WERI-Rb-1 (cell line): ENCODE measurements at places on chromosomes 2 and 18.
A peak's percentile ranks its signal among the peaks of the same experiment; 100 is the strongest.

DNA sequence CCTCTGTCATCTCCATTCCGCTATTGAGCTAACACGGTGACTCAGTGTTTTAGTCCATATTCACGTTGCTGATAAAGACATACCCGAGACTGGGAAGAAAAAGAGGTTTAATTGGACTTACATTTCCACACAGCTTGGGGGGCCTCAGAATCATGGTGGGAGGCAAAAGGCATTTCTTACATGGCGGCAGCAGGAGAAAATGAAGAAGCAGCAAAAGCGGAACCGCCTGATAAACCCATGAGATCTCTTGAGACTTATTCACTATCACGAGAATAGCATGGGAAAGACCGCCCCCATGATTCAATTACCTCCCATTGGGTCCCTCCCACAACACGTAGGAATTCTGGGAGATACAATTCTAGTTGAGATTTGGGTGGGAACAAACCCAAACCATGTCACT is 22.6 kb upstream of the CXXC1 start:
- no peak for DNase-seq

GRCh38 chr18:36454848-36455458 is 157.4 kb downstream of the FHOD3 start:
- DNase-seq = no peak

- DNase-seq = no peak
Observed at GRCh38 chr2:71846669-71847291, 300.9 kb downstream of the CYP26B1 start.

DNA sequence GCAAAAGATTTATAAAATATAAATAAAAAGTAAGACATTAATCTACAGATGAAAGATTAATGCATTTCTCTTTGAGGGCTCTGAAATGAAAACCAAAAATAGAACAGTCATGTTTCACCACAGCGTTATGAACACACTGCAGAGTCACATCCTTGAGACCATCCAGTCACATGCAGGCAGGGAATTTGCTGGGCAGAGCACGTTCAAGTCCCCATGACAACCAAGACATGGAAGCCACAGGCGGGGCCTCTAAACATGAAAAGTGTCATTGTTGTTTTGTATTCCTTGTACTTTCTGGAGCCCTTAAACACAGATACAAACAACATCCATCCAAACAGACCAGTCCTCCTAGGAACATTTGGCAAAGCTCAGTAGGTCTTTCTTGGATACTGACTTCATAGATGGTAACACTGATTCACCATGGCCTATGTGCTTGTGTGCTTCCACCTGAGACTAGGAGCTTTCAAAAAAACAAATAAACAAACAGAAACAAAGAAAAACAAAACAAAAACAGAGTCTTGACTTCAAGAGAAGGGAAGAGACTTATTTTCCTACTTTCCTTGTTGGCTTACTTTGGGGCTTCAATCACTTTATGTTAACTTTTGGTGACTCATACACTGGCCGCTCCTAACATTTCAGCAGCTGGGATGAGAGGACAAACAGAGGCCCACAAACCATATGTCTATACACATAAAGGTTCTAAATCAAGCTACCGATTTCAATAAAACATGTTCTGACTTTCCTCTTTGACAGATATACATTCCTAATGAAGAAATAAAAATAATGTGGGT is 99.5 kb upstream of the CCDC85A start:
- no peak for DNase-seq

GRCh38 chr2:9954136-9954535 is 2.6 kb downstream of the GRHL1 start:
- DNase-seq = no peak

DNA sequence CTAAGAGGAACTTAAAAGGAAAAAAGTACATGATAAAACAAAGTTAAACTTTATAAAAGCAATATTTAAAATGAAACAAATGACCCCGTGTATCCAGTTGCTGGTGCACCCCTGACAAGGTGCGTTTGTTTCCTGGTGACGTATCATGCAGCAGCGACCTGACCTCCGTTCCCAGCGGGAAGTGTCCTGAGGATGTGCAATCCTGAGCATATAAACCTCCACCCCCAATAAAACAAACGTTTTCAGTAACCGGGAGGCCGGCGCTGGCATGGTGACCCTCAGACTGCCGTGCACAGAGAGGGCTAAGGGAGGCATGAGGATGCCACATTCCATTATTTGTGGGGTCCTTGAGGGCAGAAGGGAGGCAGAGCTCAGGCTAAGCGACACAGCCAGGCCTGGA is 14.8 kb downstream of the SLC66A2 start:
- no peak for DNase-seq

DNA sequence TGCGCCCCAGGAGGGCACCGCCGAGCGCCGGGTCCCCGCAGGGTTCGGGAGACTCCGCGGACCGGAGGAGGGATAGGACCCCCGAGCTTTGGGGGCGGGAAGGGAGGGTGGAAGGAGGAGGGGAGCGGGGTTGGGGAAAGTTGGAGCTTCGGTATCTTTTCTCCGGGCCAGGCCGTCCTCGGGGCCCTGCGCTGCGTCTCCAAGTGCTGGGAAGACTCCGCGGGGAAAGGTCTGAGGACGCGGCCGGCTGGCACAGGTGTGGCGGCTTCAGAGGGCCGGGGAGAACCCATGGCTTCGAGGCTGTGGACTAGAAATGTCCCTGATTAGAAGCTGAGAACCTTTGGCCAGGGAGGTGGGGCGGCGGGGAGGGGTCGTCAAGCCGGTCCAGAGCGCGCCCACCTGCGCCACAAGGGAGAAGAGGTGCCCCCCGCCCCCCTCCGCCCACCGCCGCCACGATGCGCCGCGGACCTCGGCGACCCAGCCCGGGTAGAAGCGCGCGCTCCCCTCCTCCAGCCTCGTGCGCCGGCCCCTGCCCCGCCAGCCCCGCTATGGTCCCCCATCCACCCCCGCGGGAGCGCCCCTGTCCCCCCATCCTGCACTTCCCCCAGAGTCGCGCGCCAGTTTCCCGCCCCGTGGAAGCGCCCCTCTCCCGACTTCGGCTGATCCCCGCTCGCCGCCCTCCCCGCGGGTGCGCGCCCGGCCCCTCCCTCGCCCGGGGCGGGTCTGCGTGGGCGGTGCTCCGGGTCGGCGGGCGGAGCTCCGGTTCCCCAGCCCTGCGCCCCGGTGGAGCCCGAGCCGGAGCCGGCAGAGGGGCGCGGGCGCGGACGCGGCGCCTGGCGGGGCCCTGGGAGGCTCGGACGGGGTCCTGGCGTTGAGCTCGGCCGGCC is at the start of gene SNTG2:
Gene SNTG2, plus strand, starts transcription at position 770 of the 887 bp plus-strand sequence. CDS start 148 bp downstream, outside the sequence.
- peak; percentile 76 for DNase-seq

GRCh38 chr2:47501374-47502200 is 98.6 kb downstream of the MSH2 start:
- no peak for DNase-seq

- no peak for DNase-seq
Observed at GRCh38 chr2:153169609-153170008, 309.0 kb downstream of the RPRM start.

DNA sequence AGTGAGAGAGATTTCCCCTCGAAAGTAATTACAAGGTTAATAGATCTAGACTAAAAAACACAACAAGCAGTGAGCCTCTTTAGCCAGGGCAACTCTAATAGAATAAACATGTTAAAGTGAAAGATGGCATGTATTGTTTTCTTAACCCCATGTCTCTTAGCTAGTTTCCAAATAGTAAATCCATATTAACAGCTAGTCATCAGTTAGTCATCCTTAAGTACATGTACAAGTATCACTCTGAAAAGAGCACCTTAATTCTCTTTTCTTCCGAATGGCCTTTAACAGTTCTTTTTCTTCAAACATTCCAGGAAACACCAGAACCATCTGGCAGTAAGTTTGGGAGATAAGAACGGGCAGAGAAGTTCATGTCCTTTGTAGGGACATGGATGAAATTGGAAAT is 1480.0 kb downstream of the LRP1B start:
- DNase-seq = no peak

GRCh38 chr2:219289537-219290361 is 10.6 kb downstream of the DNAJB2 start:
- no peak for DNase-seq

DNA sequence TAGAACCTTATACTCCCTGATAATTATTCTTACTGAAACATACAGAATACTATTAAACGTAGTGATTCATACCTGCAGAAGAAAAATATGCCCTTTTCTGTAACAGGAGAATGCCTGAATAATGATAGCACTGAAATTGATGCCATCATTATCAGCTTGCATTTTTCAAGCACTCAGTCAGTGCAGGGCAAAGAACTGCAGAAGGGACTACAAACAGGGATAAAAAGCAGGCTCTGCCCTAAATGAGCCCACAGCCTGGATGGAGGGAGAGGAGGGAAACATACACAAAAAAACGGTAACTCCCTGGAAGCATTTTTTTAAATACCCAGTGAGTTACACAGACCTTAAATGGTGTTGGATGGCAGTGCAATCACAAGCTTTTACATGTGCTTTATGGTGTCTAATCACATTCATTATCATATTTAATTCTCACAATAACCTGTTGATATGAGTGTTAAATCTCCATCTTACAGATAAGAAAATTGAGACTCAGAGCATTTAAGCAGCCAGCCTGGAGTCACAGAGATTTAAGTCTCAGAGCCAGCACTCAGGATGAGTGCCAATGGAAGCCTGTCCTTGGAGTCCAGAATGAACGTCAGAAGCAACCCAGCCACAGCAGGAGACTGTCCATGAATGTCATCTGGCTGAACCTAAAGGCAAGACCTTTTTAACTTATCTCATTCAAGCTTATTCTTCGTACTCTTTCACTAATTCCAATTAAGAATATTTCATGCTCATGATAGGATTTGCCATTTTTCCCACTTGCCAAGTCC is 139.3 kb upstream of the CTNNA2 start:
- DNase-seq = no peak

- DNase-seq = no peak
Observed at GRCh38 chr2:62486439-62486765, 19.6 kb downstream of the TMEM17 start.

DNA sequence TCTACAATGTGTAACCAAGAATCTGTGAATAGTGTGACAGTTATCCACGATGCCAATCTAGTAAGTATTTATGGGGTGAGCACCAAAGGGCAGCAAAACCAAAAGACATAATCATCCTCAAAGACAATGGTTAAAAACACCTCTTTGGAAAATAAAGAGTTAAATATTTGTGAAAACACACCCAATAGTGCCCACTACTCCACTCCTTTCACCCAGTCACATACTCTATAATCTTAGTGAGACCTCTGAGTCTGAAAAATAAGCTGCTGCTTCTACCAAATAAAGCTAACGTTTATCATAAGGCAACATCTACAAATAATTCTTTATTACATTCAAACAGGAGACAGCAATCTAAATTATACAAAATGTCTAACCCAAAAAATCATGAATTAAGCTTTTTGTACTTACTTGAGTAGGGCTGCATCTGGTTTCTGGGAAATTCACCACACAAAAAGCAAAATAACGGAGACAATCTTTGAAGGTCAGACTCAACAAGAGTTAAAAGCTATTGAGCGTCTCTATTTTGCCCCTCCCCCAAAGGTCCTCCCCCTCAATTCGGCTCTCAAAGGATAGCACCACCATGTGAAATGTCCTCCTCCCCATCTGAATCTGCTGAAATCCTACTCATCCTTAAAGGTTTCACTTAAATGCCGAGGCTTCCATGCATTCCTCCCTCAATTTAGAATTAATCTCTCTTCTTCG is 2.0 kb downstream of the RAPH1 start:
- DNase-seq = no peak

GRCh38 chr2:216319771-216320170 is 52.5 kb downstream of the MARCHF4 start:
- DNase-seq = no peak

DNA sequence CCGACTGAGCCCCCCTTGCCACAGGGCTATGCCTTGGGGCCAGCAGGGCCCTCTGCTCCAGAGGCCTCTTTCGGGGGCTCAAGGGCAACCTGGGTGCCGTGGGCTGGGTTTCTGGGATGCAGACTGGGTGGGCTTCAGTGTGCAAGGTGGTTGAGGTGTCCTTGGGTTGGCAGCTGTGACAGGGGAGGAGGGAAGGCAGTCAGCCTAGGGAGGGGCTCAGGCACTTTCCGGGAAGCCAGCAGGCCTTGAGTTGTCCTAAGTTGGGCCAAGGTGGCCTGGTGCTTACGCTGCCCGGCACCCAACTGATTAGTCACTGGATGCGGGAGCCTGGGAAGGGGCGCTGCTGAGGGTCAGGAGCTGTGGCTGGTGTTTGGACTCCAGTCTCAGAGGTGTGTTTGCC is 199.5 kb downstream of the TWIST2 start:
- DNase-seq = no peak

- peak; percentile 20 for DNase-seq
Observed at GRCh38 chr18:29147944-29148343, 971.0 kb upstream of the CDH2 start.

DNA sequence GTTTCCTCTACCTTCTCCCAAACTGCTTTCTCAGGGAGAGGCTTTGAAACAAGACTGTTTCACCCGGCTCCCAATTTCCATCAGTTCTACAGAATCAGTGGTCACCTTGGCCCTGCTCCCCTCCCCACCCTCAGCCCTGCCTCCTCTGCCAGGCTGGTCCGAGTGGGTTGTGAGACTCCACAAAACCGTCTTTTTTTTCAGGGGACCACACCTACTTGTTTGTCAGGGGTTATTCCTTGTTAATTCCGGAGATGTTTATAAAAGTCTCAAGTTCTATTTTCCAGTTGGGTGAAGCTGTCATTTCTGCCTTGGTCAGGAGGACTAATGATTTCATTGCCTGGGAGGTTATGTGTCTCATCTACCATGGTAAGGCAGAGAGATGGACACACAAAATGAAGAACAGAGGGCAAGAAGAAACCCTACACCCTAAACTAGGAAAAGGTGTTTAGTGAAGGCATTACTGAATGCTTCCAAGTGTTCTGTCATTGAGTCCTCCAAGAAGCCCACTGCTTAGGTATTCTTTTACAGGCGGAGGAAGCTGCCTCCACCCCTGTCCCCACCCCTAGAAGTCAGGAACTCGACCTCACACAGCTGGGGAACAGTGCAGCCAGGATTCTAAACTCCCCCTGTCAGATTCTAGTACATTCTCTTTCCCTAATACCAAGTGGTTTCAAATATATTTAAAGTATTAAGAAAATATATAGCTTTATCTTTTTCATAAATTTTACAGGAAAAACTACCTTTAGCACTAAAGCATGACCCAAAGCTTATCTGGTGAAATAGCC is 46.3 kb downstream of the COPS8 start:
- no peak for DNase-seq

DNA sequence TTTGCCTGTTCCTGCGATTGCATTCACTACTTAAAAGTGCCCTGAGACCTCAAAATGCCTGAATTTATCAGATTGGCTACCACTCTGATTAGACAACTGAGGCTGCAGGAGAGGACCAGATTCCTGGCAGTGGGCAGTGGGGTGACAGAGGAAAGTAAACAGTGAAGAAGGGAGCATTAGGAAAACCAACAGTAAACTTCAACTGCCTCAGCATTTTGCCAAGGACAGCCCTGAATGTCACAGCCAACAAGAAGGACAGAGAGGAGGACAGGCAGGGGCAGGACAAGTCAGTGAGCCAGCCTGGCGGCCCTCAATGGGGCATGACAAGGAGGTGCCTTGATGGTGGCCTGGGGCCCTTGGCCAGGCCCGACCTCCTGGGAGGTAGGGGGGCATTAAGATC is 24.3 kb downstream of the ACMSD start:
- DNase-seq = no peak

- no peak for DNase-seq
Observed at GRCh38 chr2:97731274-97732020, 18.1 kb downstream of the ZAP70 start.
